ENCODE measurements at places on chromosomes 16 and 17. TPM values are rescaled to one million over a fixed set of nuclear protein-coding genes. Genes with fewer than 3 reads are reported as not detected.

HSD17B1 gene
- total RNA-seq = 0.91 TPM

DNA sequence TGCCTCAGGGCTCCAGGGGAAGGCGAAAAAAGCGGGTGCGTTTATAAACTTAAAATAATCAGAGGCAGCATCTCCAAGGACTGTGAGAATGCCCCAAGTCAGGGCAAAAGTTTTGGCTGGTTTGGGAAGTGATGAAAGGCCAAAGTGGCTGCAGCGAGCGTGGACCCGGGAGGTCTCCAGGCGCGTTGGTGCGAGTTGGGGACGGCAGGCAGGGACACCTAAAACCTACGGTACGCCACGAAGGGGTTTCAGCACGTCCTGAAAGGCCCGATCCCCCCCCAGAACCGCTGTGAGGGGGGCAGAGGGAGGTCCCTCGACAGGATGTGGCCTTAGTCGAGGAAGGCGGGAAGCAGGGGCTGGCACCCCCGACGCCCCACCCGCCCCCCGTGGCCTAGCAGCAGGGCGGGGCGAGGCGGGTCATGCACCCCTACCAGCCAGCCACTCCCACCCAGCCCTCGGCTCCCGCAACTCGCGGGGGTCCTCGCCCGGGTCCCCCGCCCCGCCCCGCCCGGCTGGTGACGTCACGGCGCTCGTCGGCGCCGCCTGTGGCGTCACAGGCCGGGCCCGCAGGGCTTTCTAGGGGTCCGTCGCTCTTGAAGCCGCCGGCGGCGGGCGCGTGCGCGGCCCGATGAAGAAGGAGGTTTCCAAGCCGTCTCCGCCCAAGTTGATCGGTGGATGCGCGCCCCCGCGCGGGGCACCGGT, at the start of gene MYCBPAP:
MYCBPAP (plus strand) TSS at position 569 of the 702 bp plus-strand sequence. CDS start 236 bp downstream, outside the sequence.
- peak; percentile 82 for DNase-seq

JPT2 gene
- 13.7 TPM for total RNA-seq

DNA sequence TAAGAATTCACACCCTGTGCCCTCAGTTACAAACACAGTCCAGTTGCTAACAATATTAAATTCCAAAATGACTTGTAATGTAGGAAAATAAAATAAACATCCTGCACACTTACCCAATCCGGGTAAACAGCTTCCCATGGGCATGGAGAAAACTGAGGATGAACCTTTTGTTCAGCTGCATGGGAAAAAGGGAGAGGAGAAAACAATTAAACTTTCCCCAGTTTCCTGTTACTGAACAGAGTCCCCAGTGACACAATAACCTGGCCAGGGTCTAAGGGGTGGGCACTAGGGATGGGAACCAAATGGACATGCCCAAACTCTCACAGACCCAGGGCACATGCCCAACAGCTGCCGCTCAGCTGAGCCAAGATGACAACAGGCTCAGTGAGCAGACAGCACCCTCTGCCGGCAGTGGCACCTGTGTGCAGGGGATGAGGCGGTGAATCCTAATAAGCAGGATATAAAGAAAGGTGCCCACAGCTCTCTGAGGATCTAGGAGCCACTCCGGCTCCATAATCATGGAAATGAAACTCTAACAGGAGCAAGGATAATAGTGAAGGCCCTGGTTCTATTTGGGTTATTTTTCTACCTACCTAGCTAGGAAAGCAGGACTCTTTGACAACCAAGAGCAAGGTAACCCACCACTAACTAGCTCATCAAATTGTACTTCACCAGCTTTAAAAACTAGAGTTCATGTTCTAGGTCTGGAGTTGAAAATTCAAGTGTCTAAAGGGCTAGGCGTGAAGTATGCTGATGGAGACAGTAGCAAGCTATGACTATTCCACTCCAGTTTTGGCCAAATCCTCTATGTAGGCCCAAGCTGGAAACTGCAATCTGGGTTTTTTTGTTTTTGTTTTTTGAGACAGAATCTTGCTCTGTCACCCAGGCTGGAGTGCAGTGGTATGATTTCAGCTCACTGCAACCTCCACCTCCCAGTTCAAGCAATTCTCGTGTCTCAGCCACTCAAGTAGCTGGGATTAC, 58.8 kb downstream of the SMG6 start:
- peak; percentile 77 for DNase-seq

- no peak for DNase-seq
These were observed 16.0 kb downstream of the NDUFAF8 start for GRCh38 chr17:81254955-81255717.

DNA sequence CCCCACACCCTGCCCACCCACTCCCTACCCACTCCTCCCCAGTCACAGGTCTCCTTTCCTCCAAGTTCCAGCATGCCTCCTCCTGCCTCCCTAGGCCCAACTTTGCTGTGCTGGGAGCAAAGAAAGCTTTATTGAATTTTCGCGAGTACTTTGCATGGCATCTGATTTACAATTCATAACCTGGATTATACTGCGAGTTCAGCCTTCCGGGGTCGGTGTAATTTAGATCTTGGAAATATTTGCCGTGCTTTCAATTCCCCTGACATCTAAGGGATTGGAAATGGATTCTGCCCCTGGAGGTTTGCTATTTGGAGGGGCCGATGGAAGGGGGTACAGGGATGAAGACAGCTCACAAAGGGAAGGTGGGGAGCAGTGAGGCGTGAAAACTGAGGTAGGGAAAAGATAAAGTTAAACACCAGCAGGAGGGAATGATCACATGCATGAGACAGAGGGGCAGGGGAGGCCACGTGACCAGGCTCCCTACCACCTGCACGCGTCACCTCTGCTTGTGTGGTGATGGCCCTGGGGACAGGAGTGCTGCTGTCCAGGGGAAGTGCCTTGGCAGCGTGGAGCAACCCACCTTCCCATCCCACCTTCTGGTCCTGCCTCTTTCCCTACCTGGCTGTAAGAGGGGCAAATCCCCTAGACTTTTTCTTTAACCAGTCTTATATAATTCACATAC, 132.3 kb upstream of the RPL38 start:
- DNase-seq = no peak

GRAP gene
- total RNA-seq = 34.5 TPM

DNA sequence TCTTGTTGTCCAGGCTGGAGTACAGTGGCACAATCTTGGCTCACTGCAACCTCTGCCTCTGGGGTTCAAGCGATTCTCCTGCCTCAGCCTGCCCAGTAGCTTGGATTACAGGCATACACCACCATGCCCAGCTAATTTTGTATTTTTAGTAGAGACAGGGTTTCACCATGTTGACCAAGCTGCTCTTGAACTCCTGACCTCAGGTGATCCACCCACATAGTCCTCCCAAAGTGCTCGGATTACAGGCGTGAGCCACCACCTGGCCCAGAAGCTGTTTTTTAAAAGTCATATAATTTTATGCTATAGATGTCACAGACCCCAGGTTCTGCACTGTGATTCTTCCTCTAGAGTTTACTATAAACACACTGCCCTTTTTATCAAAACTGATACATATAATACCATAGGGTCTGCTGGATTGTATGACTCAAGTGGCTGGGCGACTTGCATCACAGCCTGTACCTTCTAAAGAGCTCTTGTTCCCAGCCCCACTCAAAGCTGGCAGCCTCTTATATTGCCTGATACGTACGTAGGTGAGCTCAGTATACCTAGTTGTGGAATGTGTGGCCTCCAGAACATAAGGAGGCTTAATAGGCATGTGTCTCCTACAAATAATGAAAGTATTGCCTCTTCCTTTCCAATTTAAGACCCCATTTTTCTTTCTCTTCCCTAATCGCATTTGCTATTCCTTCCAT, 295.8 kb downstream of the ZFHX3 start:
- no peak for DNase-seq

GRCh38 chr16:12412890-12413289, 390.8 kb downstream of the CPPED1 start:
- DNase-seq = no peak

AATK gene
- not detected for total RNA-seq

GRCh38 chr16:50235581-50235980, 30.8 kb upstream of the ADCY7 start:
- no peak for DNase-seq

GRCh38 chr17:30155389-30155788, 38.8 kb downstream of the NSRP1 start:
- no peak for DNase-seq

NACA2 gene
- not detected for total RNA-seq

DNA sequence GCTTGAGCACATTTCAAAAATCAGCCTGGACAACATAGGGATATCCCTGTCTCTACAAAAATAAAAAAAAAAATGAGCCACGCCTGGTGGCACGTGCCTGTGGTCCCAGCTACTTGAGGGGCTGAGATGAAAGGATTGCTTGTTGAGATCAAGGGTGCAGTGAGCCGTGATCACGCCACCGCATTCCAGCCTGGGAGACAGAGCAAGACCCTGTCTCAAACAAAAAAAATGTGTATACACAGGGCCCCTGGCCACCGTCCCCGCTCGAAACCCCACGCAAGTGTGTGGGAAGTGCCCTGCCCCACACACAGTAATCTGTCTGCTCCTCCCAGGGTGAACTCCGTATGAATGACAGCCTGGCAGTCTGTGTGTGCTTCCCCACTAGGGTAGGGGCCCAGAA, 93.0 kb upstream of the RPL38 start:
- DNase-seq = no peak

DNA sequence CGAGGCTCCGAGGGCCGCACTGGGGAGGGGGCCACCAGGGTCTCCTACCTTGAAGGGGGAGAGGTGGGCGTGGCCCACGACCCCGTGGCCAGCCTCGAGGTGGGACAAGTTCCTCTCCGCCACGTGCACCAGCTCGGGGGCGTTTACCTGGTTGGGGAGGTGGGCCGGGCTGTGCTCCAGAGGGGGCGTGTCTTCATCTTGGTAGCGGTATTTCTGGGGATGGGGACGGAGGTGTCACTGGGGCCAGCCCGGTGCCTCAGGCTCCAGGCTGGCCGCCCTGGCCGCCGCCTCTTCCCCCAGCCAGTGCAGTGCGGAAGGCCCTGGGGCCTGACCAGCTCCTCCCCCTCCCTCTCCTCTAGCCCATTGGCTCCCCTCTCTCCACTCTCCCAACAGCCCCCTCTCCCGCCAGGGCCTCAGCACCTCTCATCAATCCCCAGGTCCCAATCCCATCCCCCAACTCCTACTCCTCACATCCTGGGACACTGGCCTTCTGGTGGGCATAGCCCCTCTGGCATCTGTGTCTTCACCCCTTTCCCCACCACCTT, 11.5 kb downstream of the DLG4 start:
- no peak for DNase-seq

DNA sequence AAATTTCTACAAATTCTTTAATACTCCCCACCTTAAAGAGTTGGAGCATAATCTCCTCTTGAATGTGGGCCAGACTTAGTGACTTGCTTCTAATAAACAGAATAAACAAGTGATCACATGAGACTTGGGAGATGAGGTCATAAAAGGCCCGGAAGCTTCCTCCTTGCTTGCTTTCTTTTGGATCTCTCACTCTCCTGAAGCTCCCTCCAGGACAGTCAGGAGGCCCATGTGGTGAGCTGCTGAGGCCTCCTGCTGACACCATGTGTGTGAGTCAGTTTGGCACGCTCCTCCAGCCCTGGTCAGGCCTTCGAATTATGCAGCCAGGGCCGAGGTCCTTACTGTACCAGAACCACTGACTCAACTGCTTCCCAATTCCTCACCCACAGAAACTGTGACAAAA, 53.2 kb downstream of the NDEL1 start:
- DNase-seq = no peak

ENKD1 gene
- 2.4 TPM for total RNA-seq

GRCh38 chr16:28158136-28158535, 53.6 kb downstream of the XPO6 start:
- DNase-seq = no peak

GRCh38 chr17:28390141-28390540, 15.9 kb downstream of the SLC46A1 start:
- no peak for DNase-seq

DNA sequence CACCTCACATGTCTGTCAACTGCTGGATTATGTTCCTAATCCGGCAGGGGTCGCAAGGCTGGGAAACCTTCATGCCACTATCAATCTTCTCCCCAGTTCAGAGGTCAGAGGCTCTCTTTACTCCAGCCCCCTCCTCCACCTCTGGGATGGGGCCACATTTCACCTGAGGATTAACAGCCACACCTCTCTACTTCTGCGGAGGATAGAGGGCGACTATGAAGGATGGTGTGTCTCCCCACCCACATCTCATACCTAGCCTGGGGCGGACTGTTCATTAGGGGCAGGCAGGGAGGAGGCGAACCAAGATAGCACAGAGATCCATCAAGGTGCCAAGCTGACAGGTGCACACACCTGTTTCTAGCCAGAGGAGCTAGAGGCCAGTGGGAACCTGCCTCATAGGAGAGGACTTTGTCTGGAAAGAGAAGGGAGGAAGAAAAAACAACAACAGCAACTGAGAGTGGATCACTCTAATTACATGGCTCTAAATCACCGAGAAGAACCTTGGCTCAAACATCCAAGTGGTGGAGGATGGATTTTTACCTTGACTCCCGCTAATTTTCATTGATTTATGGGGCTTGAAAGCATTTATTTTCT, 41.9 kb upstream of the SKAP1 start:
- DNase-seq = no peak

GRCh38 chr17:3915995-3916696, at the start of gene P2RX1:
Gene P2RX1, minus strand, starts transcription at chr17:3916465. Its CDS starts 240 bp downstream, at chr17:3916225.
- DNase-seq = peak; percentile 12

NATD1 gene
- 12.7 TPM for total RNA-seq

DNA sequence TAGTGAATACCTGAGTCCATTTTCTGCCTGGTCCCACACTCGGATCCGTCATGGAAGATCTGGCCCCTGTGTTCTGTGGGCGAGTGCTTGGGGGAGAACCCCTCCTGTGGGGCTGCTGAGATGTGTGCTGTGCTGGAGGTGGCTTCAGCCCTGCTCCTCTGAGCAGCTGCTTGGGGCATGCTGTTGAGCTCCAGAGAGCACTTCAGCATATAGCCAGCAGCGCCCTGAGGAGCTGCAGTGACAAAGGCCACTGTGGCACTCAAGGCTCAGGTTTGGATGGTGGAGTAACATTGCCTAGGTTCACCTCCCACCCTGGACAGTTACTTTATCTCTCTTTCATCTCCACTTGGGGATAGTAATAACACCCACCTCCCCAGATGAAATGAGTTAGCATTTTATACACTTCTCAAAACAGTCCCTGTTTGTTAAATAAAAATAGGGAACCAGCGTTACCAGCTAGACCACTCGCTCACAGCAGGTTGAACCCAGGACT, 75.3 kb downstream of the KSR1 start:
- DNase-seq = no peak

KRT12 gene
- total RNA-seq = not detected

GRCh38 chr17:33602981-33603380, 309.9 kb upstream of the ASIC2 start:
- DNase-seq = no peak

TCAP gene
- total RNA-seq = 3.4 TPM

KRTAP4-1 gene
- total RNA-seq = not detected

DNA sequence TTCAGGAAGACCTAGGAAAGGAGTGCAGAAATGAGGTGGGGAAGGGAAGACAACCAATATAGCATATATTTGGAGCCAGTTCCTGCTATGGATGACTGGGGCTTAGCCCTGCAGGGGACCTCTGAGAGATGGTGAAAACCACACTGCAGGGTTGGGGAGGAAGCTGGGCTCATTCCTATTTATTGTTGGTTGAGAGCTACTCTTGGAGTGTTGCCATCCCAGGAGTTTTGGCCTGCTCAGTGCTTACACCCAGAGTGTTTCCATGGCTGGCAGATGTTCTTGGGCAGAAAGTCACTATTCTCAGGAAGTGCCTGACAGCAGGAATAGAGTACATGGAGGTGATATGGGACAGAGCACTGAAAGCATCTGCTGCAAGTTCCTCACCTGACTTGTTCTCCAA, 145.8 kb downstream of the SPACA3 start:
- no peak for DNase-seq

GRCh38 chr17:16818821-16819683, 129.0 kb downstream of the CCDC144A start:
- no peak for DNase-seq
